ENCODE measurements at places on chromosomes 5 and 9. TPM values are rescaled to one million over a fixed set of nuclear protein-coding genes. Genes with fewer than 3 reads are reported as not detected.

GRCh38 chr5:36896476-36896875, 19.9 kb downstream of the NIPBL start:
- DNase-seq = no peak

- peak; percentile 34 for DNase-seq
Measured at GRCh38 chr5:157126-157715, 34.1 kb upstream of the LRRC14B start.

GRCh38 chr9:88460587-88461332, 72.5 kb downstream of the SPIN1 start:
- DNase-seq = no peak

GRCh38 chr9:91291866-91292265, 69.9 kb downstream of the AUH start:
- no peak for DNase-seq

DNA sequence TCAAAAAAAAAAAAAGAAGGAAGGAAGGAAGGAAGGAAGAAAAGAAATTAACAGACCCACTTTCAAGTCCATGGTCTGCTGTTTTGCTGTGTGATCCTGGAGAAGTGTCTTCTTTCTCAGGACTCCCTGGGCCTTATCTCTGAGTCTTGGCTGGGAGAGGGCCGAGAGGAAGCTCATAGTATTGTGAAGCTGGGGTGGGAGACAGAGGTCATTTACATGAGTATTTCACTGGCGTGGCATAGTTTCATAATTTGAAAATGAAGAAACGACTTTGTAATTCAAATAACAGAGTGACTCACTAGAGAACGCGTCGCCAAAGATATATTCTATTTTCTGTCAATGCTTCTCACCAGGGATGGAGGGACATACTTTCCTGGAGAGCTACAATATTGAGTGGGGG, 2.4 kb upstream of the C9orf50 start:
- DNase-seq = no peak

GRCh38 chr9:95854386-95855020, 21.0 kb upstream of the ERCC6L2 start:
- DNase-seq = no peak

DNA sequence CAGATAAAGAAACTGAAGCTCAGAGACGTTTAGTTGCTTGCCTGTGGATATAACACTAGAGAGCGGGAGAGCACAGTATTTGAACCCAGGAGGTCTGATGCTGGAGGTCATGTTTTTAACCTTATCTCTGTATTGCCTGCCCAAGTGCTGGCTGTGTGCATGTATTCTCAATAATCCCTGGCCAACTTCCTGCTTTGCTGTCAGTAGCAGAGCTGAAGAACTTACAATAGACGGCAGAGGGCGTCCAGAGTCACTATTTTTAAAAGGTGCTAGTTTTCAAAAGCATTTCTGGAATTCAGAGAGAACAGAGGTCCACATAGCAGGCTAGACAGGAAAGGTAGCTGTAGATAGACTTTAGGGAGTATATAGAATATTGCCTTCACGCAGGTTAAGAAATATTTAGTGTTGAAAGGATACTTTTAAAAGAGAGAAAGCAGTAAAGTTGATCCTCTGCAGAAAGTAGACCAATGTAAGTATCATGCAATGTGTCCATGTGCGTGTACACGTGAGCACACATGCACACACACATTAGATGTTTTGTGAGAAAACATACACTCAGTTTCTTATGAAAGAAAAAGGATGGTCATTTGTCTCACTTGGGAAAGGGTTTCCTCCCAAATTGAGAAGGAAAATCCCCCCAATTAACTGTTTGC, 46.3 kb downstream of the PTCD2 start:
- DNase-seq = no peak

GRCh38 chr9:75935591-75935990, 45.1 kb downstream of the PCSK5 start:
- DNase-seq = no peak

DNA sequence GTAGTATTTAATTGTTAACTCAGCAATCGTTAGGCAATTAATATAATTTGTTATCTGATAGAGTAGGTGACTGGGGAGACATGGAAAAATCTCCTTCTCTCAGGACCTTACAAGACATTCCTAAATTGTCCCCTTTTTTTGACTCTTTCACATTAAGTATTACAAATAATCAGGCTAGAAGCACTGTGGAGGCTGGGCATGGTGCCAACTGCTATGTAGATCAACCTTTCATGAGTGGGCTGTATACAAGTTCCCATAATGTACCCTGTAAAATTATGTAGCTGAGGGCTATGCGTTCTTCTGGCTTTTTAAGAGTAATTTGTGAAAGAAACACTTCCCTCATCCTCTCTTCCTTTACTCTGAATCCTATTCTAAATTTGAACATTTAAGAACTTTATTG, 140.2 kb downstream of the NFIB start:
- DNase-seq = no peak

ENHO gene
- total RNA-seq = 0.24 TPM

DNA sequence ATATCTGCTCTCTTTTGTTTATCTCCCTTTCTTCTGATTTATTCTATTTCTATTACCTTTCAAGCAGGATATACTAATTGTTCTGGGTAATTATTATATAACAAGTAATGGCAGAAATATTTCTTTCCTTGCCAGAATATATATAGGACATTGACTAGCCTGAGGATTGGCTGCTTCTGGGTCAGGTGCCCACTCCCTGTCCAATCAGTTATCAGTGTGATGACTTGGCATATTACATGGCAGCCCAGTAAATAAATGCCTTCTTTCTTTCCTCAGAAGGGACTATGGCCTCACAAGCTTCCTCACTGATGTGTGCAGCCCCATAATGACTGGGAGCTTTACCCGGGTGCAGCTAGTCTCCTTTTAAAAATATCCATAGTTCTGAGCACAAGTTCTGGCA, 301.1 kb downstream of the EFNA5 start:
- DNase-seq = no peak

GRCh38 chr5:139382807-139383206, 290 bp downstream of the SLC23A1 start:
- DNase-seq = peak; percentile 30

- no peak for DNase-seq
Measured at GRCh38 chr9:121737481-121737931, 86.1 kb downstream of the DAB2IP start.

LHX3 gene
- total RNA-seq = not detected

SPATA31C1 gene
- total RNA-seq = not detected

PRDM9 gene
- not detected for total RNA-seq

DNA sequence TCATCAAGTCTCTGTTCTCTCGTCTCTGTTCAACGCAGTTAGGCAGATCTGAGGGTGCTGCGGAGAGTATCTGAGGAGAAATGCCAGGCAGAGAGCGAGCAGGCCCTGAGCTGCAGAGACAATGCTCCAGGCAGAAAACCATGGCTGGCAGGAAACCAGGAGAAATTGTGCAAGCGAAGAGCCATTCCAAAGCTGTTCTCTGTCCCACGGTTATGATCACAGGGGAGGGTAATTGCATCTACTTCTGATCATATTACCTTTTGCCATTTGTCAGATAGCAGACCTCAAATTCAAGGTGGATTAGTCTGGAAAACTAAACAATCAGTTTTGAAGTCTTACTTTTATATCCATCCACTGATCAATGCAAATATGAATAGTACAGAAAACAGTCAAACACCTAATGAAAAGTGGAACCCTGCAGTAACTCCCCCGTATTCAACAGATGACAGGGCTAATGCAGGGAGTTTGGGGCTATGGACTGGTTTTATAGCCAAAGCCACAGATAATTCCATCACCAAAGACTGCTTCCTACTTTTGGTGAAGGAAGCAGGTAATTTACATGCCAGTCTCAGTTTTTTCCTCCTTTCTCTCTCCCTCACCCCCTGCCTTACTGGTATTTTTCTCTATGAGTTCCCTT, 228.0 kb downstream of the DCP2 start:
- no peak for DNase-seq

GRCh38 chr9:69391946-69392345, 66.9 kb downstream of the ENTREP1 start:
- DNase-seq = no peak

SLCO6A1 gene
- not detected for total RNA-seq

- peak; percentile 87 for DNase-seq
Measured at GRCh38 chr9:91421128-91421765, 2.4 kb downstream of the NFIL3 start.

GRCh38 chr9:132531710-132532570, 50.5 kb upstream of the BARHL1 start:
- DNase-seq = no peak

- DNase-seq = no peak
Measured at GRCh38 chr5:138754699-138755057, 1.5 kb downstream of the CTNNA1 start.

DNA sequence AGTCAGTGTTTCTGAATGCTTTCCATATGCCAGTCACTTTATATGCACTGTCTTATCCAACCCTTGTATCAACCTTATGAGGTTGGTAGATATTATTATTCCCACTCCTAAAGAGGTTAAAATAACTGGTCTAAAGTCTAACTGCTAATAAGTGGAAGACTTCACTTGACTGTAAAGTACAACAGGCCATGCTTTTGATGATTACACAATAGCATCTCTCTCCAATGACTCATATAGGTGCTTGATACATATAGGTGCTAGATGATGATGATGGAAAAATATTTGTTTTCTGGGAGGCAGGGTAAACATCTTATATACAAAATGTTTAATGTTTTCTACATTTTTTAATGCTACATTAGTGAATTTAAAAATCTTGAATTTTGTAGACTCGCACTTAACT, 75.9 kb upstream of the NR3C1 start:
- DNase-seq = no peak

PPP6C gene
- total RNA-seq = 39.5 TPM

DNA sequence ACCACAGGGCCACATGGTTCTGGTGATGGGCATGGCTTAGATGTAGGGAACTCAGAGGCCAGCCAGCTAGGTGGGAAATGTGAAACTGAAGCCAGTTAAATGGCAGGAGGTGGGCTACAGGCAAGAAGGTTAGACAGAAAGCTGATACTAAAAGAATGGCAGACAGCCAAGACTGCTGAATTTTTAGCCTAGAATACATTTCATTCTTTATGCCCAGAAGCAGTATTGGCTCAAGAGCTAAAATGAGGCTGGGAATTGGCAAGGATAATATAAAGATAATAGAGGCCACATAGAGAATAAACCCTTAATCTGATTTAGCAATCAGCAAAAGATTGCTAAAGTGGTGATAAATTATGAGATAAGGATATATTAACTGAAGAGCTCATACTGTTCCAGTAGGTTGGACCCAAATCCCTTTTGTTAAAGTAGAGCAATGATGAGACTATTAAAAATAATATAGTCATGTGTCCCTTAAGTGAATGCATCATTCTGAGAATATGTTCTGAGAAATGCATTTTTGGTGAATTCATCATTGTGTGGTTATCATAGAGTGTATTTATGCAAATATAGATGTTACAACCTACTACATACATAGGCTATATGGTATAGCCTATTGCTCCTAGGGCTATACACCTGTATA, 234.3 kb downstream of the CHSY3 start:
- no peak for DNase-seq

- DNase-seq = no peak
Measured at GRCh38 chr5:114957384-114957783, 212.3 kb downstream of the TRIM36 start.

ACTL7B gene
- not detected for total RNA-seq

DNA sequence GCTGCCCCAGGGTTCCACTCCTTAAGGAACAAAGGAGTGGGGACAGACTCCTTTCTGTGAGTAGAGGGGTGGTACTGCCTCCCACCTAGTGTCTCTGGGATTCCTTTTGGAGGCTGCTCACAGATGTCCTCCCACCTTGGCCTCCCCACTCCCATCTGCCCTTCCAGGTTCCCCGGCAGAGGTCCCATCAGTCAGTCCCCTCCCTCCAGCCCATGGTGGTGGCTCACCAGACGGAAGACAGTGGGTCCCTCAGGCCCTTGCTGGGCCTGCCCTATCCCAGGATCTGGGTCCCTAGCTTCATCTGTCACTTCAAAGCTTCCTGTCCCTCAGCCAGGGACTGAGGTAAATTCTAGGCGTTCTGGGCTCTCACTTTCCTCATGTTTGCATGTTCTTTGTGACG, 35.6 kb upstream of the NEK6 start:
- DNase-seq = peak; percentile 30

DNA sequence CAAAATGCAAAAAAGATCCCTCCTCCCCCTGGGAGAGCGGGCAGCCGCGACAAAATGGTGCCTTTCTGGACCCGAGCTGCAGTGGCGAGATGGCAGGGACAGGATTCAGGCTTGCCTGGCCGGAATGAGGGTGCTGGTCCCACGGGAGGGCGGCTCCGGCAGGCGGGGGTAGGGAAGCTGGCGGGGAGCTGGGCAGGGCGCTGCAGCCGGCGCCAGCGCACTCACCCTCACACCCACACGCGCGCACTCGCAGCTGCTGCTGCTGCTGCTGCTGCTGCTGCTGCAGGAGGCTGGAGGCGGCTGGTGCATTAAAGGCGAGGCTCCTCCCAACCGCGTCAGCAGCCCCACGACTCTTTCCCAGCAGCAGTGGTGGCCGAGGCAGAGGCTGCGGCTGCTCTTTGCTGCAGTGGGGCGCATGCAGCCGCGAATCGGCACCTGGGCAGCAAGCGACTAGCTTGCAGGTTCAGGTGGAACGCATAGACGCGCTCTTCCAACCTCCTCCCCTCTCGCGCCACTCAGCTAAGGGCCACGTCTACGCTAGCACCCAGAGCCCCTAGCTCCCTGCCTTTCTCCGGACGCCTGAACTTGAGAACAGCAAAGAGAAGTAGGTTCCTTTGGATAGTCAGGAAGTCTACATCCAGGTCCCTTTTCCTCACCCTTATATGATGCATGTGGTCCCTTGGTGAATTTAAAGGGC, at the start of gene PPP2R2B:
TSS of gene PPP2R2B (minus strand) at position 282 of the 697 bp plus-strand sequence.
- peak; percentile 81 for DNase-seq

GRCh38 chr5:59446356-59446755, 447.2 kb downstream of the PDE4D start:
- DNase-seq = no peak

DND1 gene
- 0.56 TPM for total RNA-seq

NMUR2 gene
- total RNA-seq = not detected

- no peak for DNase-seq
Measured at GRCh38 chr5:33675958-33676464, 215.8 kb downstream of the ADAMTS12 start.

MYO10 gene
- 11.2 TPM for total RNA-seq

DPYSL3 gene
- total RNA-seq = 418 TPM

MYMK gene
- not detected for total RNA-seq

- peak; percentile 91 for DNase-seq
Measured at GRCh38 chr9:124941679-124942561, 1.0 kb upstream of the GOLGA1 start.

DNA sequence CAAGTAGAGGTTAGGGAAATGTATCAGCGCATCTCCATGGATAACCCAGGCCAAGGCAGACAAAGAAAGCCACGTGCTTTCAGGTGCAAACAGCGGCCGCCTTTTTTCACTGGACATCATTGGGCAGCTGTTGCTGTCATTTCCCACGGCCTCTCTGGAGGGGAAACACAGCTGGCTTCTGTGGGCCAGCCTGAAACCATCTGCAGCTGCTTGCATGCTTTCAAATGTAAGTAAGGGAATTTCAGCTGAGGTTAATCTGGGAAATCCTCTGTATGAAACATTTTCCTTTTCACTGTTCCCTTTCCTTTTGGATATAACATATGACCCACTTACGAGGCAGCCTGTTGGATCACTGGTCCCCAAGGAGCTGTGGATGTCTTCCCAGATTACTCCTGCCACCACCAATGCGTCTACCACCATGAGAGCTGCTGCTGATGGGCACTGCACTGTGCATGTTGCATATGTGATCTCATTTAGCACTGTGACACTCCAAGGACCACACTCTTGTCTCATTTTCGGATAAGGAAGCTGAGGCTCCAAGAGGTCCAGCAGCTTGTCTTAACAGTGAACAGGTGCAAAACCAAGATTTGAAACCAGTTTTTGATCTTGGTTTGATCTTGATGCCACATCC, 106.3 kb downstream of the C9orf152 start:
- DNase-seq = no peak

Data from posterior vena cava (tissue), 2 donors.